ENCODE measurements at places on chromosomes 2 and 18. TPM values are rescaled to one million over a fixed set of nuclear protein-coding genes. Genes with fewer than 3 reads are reported as not detected.

GRCh38 chr18:64116571-64117175 lies 32.2 kb downstream of the LINC00305 start:
- no peak for ATAC-seq

GRCh38 chr2:189037518-189037917 lies 63.3 kb downstream of the COL3A1 start:
- ATAC-seq: no peak

Gene CRIM1
- total RNA-seq: 15.5 TPM

- ATAC-seq: peak; percentile 81
Measured at GRCh38 chr2:106159866-106160785, 34.0 kb downstream of the UXS1 start.

DNA sequence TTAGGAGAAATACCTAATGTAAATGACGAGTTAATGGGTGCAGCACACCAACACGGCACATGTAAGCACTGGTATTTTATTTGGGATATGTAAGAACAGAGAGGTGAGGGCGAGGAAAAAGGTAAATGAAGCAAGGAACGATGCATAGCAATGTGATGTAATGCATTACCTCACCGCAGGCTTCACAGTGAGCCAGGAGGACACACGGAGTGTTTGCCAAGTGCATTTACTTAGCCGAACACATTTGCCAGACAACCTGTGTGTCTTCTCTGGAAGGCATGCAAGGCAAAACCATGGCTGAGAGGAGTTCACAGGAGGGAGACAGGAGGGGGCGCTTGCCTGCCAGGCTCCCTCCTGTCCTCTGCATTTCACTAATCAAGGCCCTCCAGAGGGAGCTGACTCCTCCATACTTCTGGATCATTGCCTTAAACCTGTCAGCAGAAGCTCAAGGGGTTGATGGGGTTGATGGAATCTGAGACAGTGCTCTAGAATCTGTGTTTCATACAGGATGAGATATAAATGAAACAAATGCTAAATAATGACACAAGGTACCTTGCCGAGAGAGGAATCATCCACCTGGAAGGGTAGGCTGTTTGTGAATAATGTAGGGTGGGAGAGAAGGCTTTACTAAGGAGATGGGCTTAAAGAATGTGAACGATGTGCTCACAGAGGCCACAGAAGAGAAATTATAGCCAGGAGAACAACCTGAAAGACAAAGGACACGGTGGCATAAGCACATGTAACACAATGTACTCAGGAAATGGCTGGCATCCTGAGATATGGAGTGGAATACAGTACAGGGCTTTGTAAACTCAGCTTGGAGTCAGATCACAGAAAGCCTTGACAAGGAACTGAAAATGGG lies 9.1 kb upstream of the TPRKB start:
- ATAC-seq: no peak

- no peak for ATAC-seq
Measured at GRCh38 chr2:230878599-230879188, 14.0 kb downstream of the ITM2C start.

Gene UPP2
- not detected for total RNA-seq

DNA sequence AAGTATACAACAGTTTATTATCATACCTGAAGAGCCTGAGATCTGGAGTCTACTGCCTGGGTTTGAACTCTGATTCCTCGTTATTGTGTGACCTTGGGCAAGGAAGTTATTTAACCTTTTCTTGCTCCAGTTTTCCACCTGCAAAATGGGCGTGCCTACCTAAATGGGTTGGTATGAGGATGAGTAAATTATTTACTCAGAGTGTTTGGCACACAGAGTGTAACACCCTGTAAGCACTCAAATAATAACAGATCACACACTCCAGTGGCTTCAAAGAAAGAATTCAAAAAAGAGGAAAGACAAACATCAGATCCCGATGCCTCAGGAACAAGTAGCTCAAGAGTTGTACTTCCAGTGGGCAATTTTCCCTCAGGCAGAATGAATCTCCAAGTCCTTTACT lies 2.4 kb downstream of the SRD5A2 start:
- ATAC-seq: no peak

DNA sequence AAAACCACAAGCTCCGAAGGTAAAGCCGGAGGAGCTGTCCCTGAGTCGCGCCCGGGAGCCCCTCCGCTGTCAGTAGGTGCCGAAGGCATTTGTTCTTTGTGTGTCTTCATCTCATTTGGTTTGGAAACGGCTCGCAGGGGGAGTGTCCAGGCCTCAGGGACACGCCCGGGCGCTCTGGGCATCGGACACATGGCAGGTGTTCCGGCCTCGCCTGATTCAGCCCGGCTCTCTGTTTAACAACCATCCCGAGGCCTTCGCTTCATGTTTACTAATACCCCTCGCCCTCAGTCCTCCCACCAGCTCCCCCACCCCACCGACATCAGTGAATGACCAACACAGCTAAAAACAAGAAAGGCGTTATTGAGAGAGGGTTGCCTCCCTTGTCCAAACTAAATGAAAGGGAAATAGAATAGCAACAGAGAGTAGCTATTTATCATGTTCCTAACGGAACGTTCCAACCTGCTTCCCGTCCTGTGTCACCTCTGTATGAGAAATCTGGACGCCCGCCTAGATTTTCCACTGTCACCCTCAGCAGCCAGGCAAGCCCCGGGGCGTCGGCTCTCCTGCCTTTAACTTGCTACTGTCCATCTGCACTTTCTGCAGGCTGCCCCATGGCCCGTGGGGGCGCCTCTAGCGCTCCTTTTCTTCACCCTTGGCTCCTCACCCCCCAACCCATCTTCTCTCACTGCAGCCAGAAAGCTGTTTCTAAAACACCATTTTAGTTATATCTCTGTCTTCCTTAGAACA lies 73.9 kb downstream of the MYCN start:
- ATAC-seq: no peak

Gene PHLPP1
- 13.7 TPM for total RNA-seq

Gene CREG2
- not detected for total RNA-seq

DNA sequence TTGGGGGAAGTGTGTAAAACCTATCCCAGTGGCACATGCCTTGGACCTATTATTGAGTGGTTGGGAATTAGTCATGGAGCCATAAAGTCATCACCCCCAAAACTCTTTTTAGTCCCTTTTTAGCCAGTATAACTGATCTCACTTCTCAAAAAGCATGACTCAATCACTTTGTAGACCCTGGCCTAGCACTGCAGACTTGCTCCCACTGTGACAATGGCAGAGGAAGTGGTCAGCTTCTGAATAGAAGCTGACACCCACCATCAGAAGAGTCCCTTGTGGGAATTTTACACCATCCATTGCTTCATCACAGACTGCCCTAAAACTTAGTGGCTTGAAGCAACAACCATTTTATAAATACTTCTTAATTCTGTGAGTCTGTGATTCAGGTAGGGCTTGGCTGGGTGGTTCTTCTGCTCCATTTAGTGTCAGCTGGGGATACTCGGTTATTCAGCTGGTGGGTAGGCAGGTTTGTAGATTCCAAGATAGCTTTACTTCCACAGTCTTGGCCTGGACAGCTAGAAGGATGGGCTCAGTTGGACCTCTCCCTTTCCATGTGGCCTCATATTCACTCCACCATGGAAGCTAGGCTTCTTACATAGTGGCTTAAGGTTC lies 10.8 kb upstream of the ITGA6 start:
- ATAC-seq: no peak
